ENCODE measurements at places on chromosomes 13 and 19. TPM values are rescaled to one million over a fixed set of nuclear protein-coding genes. Genes with fewer than 3 reads are reported as not detected.

COX7A1 gene
- 2,839 TPM for total RNA-seq

DACH1 gene
- total RNA-seq = 3.4 TPM

STOML3 gene
- total RNA-seq = not detected

RUBCNL gene
- total RNA-seq = 0.38 TPM

ZNF415 gene
- total RNA-seq = 21.0 TPM

MAB21L1 gene
- 0.47 TPM for total RNA-seq

ZNF610 gene
- total RNA-seq = 5.1 TPM

TGFBR3L gene
- 8.2 TPM for total RNA-seq

LYL1 gene
- total RNA-seq = 6.3 TPM

CPB2 gene
- not detected for total RNA-seq

NCR1 gene
- total RNA-seq = 0.30 TPM
